Dorsolateral prefrontal cortex (tissue), 122 donors: ENCODE measurements at places on chromosomes 12 and 14. TPM values are rescaled to one million over a fixed set of nuclear protein-coding genes. Genes with fewer than 3 reads are reported as not detected.

Gene BDKRB2
- 1.2 TPM for total RNA-seq

Gene SALL2
- total RNA-seq: 47.1 TPM

Gene TMEM52B
- not detected for total RNA-seq

Gene AMDHD1
- not detected for total RNA-seq

Gene PRB2
- 6.2 TPM for total RNA-seq

Gene LRRC10
- not detected for total RNA-seq

Gene MMP17
- total RNA-seq: 68.4 TPM

Gene RNASE2
- 1.5 TPM for total RNA-seq

Gene SLC16A7
- 32.6 TPM for total RNA-seq

Gene VCPKMT
- 14.5 TPM for total RNA-seq

Gene SERPINA5
- 1.1 TPM for total RNA-seq

Gene HSPB8
- total RNA-seq: 107 TPM

Gene TMPRSS12
- total RNA-seq: not detected
